ENCODE measurements at places on chromosomes 4 and X.

- DNase-seq = peak; percentile 78
Observed at GRCh38 chr4:105894660-105895582, at the start of gene NPNT. TSS of gene NPNT (plus strand) at chr4:105895471. CDS start at chr4:105895653, 182 bp downstream.

- DNase-seq = no peak
Observed at GRCh38 chr4:52575406-52575805, 83.7 kb downstream of the USP46 start.

DNA sequence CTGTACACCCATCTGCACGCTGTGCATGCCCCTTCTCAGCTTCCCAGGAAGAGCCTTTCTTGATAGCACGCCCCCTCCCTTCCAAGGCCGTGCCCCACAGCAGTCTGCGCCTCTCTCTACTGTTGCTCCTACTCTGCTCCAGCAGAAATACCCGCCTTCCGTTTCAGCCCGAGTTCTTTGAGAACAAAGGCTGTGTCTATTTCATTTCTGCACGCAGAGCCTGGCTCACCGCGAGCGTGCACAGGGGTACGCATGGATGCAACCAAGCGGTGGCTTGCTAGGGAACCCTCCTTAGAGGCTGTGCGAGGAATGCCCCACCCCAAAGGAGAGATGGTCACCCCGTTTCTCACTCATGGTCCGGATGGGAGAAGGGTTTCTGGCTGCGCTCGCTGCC is 485 bp downstream of the AADAT start:
- peak; percentile 69 for DNase-seq

DNA sequence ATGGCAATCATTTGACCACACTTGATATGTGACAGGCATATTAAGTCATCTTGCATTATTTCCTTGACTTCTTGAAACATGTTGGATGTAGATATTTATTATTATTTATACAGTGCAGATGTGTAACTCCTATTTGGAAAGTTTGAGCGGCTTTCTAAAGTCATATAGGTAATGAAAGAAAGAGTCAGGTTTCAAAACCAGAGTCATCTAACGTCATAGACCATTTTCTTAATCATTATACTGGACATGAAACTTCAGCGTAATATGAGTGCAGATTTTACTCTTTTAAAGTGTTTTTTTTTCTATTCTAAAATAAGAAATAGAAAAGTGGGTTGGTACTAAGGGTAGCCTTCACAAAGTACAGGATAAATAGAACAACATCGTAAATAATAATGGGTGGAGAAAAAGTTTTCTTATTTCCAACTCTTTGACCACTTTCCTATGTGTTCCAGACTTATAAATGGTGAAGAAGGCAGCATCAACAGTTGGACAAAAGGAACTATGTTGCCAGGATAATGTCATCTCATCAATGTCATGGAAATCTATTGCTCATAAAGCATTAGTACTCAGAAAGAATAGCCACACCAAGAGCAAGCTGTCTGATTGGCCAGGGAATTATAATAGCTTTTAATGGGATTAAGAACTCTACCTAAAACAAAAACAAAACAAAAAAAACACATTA is 108.0 kb upstream of the PCDH18 start:
- DNase-seq = no peak

DNA sequence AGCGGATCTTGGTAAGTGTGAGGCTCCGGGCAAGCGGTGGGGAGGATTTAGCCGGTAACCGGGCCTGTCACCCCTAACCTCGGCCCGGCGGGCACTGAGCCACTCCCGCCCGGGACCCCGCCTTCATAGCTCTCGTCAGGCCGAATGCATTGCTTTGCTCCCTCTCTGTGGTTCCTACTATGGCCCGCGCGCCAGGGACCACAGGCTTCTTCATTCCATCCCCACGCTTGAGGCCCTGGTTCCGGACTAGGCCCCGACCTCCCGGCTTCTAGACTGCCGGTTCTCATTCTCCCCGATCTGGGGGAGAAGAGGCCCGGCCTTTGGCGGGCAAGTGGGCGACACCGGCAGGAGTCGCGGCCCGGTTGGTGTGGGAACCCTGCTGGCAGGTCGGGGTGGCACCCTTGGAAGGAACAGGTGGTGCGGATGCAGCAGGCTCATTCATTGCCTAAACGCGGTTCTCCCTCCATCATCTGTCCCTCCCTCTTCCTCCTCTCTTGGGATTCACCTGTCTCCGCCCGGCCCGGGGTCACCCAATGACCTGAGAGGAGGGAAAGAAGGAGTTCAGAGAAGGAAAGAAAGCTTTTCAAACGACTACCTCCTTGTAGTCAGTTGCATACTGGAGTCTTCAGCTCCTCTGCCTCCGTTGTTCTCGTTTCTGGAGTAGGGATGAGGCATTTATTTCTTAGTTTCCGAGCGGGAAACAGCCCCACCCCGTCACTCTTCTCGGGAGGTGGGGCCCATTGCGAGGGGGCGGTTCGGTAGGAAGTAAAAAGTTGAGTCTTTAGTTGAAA is at the start of gene NDUFC1:
TSS of gene NDUFC1 (minus strand) at position 657 of the 791 bp plus-strand sequence. CDS start 6,679 bp downstream, outside the sequence.
- peak; percentile 50 for DNase-seq

GRCh38 chrX:114997779-114998178 is 19.6 kb downstream of the IL13RA2 start:
- no peak for DNase-seq

GRCh38 chr4:20464381-20464780 is 212.7 kb downstream of the SLIT2 start:
- no peak for DNase-seq

DNA sequence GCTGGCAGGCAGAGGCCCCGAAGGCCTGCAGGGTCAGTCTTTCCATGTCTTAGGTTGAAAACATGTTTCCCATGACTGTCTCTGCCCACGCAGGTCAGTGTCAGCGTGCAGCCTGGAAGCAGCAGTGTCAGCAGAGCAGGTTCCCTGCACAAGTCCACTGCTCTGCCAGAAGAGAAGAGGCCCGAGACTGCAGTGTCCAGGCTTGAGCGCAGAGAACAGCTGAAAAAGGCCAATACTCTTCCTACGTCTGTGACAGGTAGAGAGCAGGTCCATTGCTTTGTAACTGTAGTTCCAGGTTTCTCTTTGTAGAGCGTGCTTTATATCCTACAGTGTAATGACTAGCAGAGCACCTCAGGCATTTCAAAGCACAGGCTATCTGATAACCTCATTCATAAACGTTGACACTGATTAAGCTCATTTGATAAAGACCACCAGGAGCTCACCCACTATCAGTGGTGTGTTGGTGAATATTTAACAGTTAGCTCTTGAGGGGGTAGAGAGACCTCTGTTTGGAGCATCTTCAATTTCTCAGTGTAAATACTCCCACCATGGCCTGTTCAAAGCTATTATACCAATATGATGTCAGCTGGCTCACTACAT is 63.2 kb downstream of the AASDH start:
- DNase-seq = no peak

- no peak for DNase-seq
Observed at GRCh38 chr4:94961420-94961819, 203.7 kb downstream of the BMPR1B start.
